HuH-7.5 (cell line): ENCODE measurements at places on chromosomes 5 and 9.

GRCh38 chr9:27665136-27665535, 91.9 kb upstream of the C9orf72 start:
- no peak for DNase-seq

DNA sequence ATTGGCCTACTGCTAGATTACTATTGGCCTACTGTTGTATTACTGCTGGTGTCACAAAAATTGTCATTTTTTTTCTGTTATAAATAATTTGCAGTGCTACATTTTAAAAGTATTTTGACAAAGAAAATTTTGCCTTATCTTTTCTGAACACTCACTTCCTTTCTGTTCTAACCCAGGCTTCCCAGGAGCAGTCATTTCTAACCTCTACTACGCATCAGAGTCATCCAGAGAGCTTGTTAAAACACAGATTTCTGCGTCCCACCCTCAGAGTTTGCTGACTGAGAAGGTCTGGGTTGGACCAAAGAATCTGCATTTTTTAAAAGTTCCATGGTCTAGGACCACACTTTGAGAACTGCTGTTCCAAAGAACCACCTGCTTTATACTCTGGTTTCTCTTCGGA, 306.1 kb downstream of the GLIS3 start:
- no peak for DNase-seq

GRCh38 chr5:55620766-55621160, 86.0 kb upstream of the PLPP1 start:
- no peak for DNase-seq

DNA sequence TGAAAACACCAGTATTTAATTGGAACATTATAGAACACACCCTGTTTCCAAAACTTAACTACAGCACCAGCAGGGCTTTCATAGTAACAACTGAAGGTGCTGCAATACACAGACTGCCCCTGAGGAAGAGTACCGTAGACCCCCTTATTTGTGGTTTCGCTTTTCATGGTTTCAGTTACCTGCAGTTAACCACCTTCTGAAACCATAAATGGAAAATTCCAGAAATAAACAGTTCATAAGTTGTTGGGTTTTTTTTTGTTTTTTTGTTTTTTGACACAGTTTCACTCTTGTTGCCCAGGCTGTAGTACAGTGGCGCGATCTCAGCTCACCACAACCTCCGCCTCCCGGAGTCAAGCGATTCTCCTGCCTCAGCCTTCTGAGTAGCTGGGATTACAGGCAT, 9.5 kb upstream of the GLDC start:
- no peak for DNase-seq

- DNase-seq, result no peak
Measured at GRCh38 chr5:140570058-140570457, 5.4 kb downstream of the SLC35A4 start.

DNA sequence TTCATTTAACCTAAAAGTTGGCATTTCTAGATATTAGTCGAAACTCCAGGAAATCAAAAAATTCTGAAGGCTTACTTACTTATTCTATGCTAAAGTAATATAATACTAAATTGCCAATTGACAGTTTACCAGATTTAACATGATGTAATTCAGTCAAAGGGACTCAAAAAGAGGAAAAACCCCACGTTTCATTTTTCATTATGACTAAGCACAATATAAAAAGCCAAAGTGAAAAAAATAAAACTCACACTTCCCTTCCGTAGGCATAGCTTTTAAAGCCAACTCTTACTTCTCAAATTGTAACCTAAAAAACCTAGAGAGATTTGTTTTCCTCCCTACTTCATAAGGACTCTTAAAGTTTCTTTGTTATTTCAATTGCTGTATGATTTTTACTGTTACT, 146.6 kb downstream of the RAPGEF6 start:
- no peak for DNase-seq

GRCh38 chr5:117691081-117691870, 1116.7 kb upstream of the SEMA6A start:
- DNase-seq, result no peak

DNA sequence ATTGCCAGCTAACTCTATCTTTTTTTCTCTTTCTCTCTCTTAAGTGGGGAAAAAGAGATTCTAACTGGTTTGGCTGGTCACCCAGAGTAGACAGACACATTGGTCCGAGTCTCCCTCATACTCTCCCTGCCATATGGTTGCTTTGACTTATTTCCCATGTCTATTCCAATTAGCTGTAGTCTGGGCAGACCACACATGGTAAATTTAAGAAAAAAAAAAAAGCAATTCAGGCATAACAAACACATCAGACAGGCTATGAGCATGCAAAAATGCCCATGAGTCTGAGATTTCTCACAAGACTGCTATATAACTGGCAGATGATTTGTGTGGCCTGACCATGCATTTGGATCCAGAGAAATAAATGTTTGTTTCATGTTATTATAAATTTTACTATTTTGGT, 110.2 kb upstream of the FGF10 start:
- no peak for DNase-seq

GRCh38 chr5:79172269-79172668, 60.7 kb downstream of the BHMT start:
- DNase-seq, result no peak

DNA sequence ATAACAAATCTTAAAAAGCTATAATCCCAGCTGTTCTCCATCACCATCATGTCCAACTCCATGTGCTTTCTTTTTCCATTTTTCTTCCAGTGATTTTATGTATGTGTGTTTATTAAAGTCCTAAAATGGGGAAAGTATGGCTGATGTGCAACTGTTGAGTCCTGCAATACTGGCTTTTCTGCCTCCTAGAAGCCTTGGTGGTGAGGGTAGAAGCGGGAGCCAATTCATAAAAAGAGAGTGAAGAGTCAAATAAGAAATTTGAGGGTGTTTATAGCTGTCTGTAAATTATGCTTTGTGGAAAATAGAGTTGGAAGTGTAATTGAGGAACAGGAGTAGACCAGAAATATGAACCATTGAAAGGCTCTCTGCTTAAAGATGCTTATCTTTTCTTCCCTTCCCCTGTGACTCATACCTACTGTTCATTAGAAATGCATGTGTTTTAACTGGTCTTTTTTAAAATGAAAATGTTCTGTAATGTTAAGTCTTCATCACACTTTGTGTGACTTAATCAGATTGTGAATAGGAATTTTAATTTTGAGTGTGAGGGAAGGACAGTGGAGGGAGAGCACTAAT, 80.1 kb downstream of the ZCCHC7 start:
- DNase-seq, result no peak

- DNase-seq, result no peak
Measured at GRCh38 chr5:53006911-53007890, 18.0 kb downstream of the ITGA2 start.

- no peak for DNase-seq
Measured at GRCh38 chr5:180858586-180858985, 2.5 kb downstream of the ZFP62 start.

- DNase-seq, result peak; percentile 78
Measured at GRCh38 chr5:139725073-139725830, 70.4 kb upstream of the PSD2 start.

DNA sequence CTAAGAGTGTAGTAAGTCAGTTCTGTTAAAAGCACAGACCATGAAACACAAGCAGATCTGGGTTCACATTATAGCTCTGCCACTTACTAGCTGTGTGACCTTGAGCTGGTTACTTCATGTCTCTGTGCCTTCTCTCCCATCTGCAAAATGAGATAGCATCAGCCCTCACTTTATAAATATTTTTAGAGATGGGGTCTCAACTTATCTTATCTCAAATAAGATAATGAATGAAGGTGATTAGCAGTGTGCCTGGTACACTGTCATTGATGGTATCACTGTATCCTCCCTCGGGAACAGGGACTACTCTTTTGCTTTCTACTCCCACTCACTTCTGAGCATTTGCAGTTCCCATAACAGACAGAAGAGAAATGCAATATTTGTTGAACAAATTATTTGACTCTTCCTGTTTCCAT, 52.4 kb downstream of the GALNT10 start:
- no peak for DNase-seq

- DNase-seq, result no peak
Measured at GRCh38 chr5:101473483-101473882, 570.4 kb upstream of the ST8SIA4 start.

- no peak for DNase-seq
Measured at GRCh38 chr5:140262221-140262620, 40.7 kb downstream of the PFDN1 start.

DNA sequence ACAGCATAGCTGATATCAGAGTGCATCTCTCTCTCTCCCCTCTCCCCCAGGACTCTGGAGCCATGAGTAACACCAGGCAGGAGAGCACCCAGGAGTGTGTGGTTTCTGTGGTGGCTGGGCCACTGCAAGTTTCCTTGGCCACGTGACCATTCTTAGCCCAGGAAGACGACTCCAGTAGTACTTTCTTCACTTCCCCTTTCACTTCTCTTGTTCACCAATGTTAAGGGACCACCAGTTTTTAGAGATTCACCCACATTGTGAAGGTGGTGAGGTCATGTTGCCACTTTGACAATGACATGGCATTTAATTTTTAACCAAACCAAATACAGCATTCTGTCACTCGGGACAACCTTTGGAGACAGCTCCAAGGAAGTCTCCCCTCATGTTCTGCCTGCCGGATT, 17.9 kb upstream of the DAPK1 start:
- no peak for DNase-seq

DNA sequence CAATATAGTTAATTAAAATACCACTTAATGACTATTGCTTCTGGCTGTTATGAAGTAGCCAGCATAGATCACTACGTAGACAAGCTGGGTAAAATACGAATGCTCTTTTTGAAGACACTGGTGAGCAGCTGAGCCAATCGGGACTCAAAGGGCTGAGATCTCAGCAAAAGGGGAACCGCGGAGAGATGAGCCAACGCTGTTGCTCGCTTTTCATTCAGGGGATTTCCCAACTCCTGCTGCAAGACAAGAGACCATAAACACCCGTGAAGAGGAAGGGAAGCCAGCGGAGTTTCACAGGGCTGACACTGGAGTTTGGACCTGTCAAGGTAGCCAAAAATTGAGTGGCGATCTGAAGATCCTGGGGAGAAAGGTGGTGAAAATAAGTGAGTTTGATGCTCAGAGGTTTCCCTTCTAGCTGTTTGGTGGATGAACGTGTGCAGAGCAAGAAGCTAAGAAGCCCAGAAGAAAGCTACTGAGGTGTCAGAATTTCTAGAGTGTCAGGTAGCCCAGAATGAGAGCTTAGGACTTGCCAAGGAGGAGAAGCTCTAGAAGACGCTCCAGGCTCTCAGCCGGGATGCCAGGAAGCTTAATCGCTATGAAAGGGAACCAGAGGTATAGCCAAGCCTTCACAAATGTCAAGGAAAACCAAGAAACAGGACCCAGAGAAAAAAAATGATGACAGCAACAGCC, 79.6 kb upstream of the RNU6ATAC start:
- no peak for DNase-seq

DNA sequence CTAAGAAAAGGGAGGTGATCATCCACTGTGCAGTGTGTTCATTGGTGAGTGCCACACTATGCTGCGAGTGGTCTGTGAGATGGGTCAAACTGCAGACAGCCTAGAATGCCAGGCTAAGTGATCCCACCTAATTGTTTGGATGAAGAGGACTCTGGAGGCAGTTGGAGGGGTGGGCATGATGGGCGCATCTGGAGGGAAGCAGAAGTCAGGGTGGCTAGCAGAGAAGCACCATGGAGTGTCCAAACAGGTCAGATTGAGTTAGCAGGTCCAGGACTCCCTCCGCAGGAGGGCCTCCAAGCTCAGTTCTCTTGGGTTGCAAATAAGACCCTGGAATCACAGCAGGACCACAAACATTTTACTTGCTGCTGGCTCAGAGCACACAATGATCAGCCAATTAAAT, 19.9 kb upstream of the ANGPTL2 start:
- DNase-seq, result no peak

- no peak for DNase-seq
Measured at GRCh38 chr5:133967698-133968203, 674 bp downstream of the C5orf15 start.

DNA sequence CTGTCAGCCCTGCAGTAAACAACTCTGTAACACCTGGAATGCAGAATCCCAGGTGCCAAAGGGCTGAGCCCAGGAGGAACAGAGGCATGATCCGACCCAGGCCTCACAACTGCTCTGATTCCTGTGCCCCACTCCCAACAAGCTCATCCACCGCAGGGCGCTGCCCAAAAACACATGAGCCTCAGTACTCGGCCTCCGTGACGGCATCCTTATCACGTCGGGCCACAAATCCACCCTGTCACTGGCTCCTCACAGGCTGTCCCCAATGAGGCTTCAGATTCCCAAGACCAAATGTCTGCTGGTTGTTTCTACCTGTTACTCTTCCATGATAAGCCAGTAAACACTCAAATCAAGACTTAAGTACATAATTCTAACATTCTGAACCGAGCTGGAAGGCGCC, 15.2 kb downstream of the QSOX2 start:
- DNase-seq, result no peak

GRCh38 chr9:129481424-129481809, 139.5 kb downstream of the C9orf50 start:
- DNase-seq, result no peak

DNA sequence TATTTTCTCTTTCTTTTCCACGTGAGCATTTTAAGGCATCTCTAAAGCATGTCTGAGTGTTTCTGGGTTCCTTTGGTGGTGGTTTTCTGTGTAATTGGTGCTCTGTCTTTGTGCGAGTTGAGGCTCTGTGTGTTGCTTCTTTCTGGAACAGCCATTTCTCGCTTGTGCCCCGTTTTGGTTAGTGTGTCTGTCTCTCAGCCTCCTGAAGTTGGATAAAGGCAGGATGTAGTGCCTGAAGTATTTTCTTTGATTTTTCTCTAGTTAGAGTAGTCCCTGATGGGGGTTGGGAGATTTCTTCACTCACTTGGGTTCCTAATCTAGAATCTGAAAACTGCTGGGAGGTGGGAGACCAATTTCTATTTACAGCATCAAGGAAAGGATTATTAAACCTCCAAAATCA, 129.7 kb upstream of the TMEM161B start:
- no peak for DNase-seq

DNA sequence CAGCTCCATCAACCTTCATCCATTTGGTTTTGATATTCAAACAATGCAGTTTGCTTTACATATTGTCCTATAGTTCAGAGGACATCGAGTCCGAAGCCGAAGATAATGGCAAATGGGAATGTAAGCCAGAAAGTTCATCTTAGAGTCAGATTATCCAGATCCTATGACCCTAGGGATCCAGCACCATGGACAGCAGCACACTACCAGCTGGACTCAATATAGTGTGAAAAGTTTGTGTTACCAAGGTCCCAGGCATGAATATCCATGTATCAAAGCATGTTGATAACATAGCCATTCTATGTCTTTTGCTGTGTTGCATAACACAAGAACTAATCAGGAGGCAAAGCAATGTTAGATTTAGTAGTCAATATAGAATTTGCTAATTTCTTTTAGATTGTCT, 46.3 kb downstream of the FSTL4 start:
- DNase-seq, result no peak

DNA sequence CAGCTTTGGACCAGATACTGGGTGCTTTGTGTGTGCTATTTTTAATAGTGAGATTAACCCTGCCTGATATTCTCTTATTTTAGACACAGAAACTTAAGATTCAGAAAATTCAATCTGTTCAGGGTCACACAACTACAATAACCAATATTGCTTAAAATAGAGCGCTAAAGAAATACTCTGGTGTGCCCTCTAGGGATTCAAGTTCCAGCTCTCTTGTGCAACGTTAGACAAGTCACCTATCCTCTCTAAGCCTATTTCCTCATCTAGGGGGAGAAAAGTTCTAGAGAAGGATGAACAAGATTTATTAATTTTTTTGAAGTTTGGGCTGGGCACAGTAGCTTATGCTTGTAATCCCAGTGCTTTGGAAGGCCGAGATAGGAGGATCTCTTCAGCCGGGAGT, 2.1 kb upstream of the SCAI start:
- no peak for DNase-seq

GRCh38 chr5:131959906-131960305, 14.4 kb upstream of the MEIKIN start:
- no peak for DNase-seq
